Osteocyte (in vitro differentiated cells): ENCODE measurements at places on chromosomes 2 and 18. TPM values are rescaled to one million over a fixed set of nuclear protein-coding genes. Genes with fewer than 3 reads are reported as not detected.

DNMT3A gene
- total RNA-seq, result 80.2 and 85.2 TPM in 2 replicates

RMDN2 gene
- total RNA-seq, result 8.4 and 8.8 TPM in 2 replicates

ERBB4 gene
- total RNA-seq, result 2.5 and 2.8 TPM in 2 replicates

HK2 gene
- total RNA-seq, result 13.8 and 14.1 TPM in 2 replicates

LINC00305 gene
- total RNA-seq, result not detected in 2 replicates

IL36B gene
- not detected in 2 replicates for total RNA-seq

CHRND gene
- total RNA-seq, result not detected in 2 replicates

CNTNAP5 gene
- total RNA-seq, result not detected in 2 replicates

CRACDL gene
- total RNA-seq, result 0.57 and 1.3 TPM in 2 replicates

PLB1 gene
- total RNA-seq, result 0.60 and 0.64 TPM in 2 replicates

TYW5 gene
- 7.4 and 7.9 TPM in 2 replicates for total RNA-seq

NGEF gene
- total RNA-seq, result 0.26 and 0.27 TPM in 2 replicates

PDE11A gene
- total RNA-seq, result 0.05 TPM in 1 of 2 replicates, not detected in the other

OSBPL6 gene
- 3.7 and 3.9 TPM in 2 replicates for total RNA-seq

RRM2 gene
- 28.3 and 33.6 TPM in 2 replicates for total RNA-seq

DNA sequence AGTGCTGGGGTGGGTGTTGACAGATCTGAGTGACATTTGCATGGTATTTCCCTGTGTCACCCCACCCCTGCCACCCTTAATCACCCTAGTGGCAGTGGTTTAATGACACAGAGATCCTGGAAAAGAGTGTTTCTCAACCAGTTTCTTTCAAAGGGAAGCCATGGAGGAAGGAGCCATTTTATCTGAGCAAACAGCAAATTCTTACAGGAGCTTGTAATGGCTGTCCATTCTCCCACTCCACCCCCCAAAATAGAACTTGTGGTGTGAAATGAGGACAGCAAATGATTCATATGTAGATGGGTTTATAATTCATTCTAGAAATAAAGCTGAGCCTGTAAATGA is 51.5 kb downstream of the CDC42EP3 start:
- peaks cover 15% of the 10 kb centered on the region for H3K4me1 ChIP-seq
- H3K4me3 ChIP-seq, result no peak overlapping the region
- no peak overlapping the region for H3K27ac ChIP-seq
- no peaks in the 10 kb centered on the region for H3K27me3 ChIP-seq
- H3K36me3 ChIP-seq, result no peaks in the 10 kb centered on the region

GRCh38 chr18:29874519-29875098 is 1167.9 kb downstream of the DSC3 start:
- H3K27me3 ChIP-seq, result peaks cover 11% of the 10 kb centered on the region
- no peak for DNase-seq
- H3K27ac ChIP-seq, result no peak overlapping the region

DNA sequence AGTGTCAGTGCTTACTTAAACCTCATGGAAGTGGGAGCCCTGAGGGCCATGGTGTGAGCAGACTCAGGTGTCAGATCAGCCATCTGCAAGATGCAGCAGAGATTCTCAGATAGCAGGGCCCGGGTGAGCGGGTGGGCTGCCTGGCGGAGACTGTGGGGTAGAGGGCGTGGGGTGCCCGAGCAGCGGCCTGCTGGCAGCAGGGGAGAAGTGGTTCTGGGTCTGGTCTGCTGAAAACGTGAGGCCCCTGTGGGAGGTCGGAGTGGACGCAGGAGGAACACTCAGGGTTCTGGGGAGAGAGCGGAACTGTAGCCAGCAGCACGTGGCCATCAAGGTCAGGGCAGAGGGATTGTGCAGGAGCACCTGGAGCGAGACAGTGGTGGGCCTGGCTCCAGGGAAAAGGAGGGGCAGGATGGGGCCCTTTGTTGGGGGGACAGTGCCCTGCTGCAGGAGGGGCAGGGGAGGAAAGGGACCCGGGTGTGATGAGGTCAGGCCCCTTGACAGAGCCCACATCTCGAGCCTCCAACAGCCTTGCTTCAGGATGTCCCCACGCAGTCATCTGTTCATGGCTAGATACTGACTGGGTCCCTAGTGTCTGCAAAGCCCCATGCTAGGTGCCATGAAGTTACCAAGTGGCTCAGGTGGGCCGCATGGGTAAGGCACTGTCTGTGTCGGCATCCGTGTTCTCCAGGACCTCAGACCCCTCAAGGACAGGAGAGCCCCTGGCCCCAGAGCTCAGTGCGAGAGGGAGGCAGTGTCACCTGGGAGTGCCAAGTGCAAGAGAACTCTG is 2.7 kb upstream of the ESPNL start:
- peak; percentile 81 for DNase-seq
- no peak overlapping the region for H3K4me3 ChIP-seq
- no peaks in the 10 kb centered on the region for H3K27me3 ChIP-seq
- peaks cover 6% of the 10 kb centered on the region for H3K4me1 ChIP-seq
- no peak overlapping the region for H3K27ac ChIP-seq

DNA sequence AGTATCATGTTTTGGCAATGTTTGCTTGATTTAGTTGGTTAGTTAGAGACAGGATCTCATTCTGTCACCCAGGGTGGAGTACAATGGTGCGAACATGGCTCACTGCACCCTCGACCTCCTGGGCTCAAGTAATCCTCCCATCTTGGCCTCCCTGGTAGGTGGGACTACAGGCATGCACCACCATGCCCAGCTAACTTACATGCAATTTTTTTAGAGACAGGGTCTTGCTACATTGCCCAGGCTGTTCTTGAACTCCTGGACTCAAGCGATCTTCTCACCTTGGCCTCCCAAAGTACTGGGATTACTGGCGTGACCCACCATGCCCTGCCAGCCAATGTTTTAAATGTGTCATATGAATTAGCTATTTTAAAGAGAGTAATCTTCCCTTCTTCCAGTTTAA is 16.3 kb upstream of the CDKL4 start:
- H3K4me1 ChIP-seq, result no peaks in the 10 kb centered on the region
- H3K36me3 ChIP-seq, result peaks cover 38% of the 10 kb centered on the region
- no peak overlapping the region for H3K27ac ChIP-seq
- H3K27me3 ChIP-seq, result no peaks in the 10 kb centered on the region
- no peak overlapping the region for H3K4me3 ChIP-seq

DNA sequence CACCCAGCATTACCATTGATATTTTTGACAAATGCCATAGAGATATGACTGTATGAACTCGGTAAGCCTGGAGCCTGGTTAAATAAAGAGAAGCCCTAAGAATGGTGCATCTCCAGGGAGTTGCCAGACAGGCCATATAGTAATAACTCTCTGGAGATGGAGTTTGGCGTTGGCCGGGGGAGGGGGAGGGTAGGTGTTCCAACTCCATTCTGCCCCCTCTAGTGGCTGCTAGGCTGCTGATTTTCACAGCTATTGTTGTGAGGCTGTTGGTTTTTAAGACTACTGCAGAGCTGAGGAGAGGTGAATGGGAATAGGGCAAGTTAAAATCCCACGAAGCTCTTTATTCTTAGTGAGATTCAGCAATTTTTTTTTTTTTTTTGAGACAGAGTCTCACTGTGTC is 99.9 kb downstream of the GALNT14 start:
- no peaks in the 10 kb centered on the region for H3K4me1 ChIP-seq
- H3K36me3 ChIP-seq, result no peaks in the 10 kb centered on the region
- H3K27ac ChIP-seq, result no peak overlapping the region

- H3K27me3 ChIP-seq, result no peaks in the 10 kb centered on the region
- DNase-seq, result no peak
- no peak overlapping the region for H3K27ac ChIP-seq
- H3K36me3 ChIP-seq, result no peaks in the 10 kb centered on the region
- H3K4me1 ChIP-seq, result peaks cover 21% of the 10 kb centered on the region
Observed at GRCh38 chr2:66867063-66867441, 432.1 kb downstream of the MEIS1 start.

- H3K4me3 ChIP-seq, result peak overlapping the region; percentile 94
- H3K27ac ChIP-seq, result peak overlapping the region; percentile 83
- no peaks in the 10 kb centered on the region for H3K27me3 ChIP-seq
- peaks cover 30% of the 10 kb centered on the region for H3K4me1 ChIP-seq
Observed at GRCh38 chr18:499776-500631, 497 bp downstream of the COLEC12 start.

- no peak overlapping the region for H3K4me3 ChIP-seq
- H3K27ac ChIP-seq, result no peak overlapping the region
- H3K4me1 ChIP-seq, result no peaks in the 10 kb centered on the region
- no peaks in the 10 kb centered on the region for H3K36me3 ChIP-seq
- H3K27me3 ChIP-seq, result no peaks in the 10 kb centered on the region
Observed at GRCh38 chr18:74380916-74381315, 65.3 kb downstream of the C18orf63 start.

- H3K4me1 ChIP-seq, result no peaks in the 10 kb centered on the region
- H3K36me3 ChIP-seq, result no peaks in the 10 kb centered on the region
- no peak overlapping the region for H3K4me3 ChIP-seq
- no peaks in the 10 kb centered on the region for H3K27me3 ChIP-seq
- H3K27ac ChIP-seq, result no peak overlapping the region
Observed at GRCh38 chr2:78895022-78895421, 130.5 kb upstream of the REG3G start.

DNA sequence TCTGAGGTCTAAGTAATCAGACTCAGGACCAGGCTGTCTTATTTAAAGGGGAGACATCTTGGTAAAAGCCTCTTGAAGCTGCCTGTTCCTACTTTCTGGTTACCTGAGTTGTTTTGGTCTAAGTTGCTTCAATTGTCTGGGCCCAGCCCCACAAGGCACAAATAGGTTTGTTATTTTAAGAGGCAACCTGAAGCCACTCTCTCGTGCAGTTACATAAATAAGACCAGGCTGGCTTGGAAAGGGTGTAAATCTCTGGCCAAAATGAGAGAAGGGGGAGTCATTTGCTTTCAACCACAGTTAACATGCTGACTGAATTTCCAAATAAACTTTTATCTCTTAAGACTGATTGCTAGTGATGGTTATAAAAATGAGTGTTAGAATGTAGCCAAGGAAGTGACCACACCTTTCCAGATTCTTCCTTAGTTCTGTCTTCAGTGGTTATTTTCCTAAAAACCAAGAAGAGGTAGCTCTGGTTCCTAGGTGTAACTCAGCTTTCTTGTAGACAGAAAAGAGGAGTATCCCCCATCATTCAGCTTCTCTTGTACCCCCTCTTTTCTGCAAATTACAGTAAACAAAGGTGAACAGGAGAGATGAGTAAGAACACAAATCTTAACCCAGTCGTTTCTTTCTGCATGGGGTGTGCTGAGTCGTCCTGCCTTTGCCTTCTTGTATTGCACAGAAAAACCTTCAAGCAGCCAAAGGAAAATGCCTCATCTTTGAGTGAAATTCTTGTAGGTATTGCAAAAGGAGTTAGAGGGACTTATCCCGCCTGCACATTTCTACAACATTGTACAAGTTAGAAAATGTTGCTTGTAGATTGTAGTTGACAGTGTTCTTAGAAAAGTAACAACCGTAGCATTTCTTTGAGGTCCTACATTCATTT is 161.5 kb upstream of the NT5C1B start:
- no peak overlapping the region for H3K4me3 ChIP-seq
- DNase-seq, result no peak
- H3K27ac ChIP-seq, result no peak overlapping the region
- peaks cover 5% of the 10 kb centered on the region for H3K27me3 ChIP-seq

- no peak for DNase-seq
- H3K27me3 ChIP-seq, result no peaks in the 10 kb centered on the region
- no peak overlapping the region for H3K4me3 ChIP-seq
- H3K4me1 ChIP-seq, result no peaks in the 10 kb centered on the region
- peaks cover 34% of the 10 kb centered on the region for H3K36me3 ChIP-seq
Observed at GRCh38 chr18:10745219-10745618, 219.4 kb downstream of the NAPG start.

GRCh38 chr2:213766465-213766901 is 482.2 kb downstream of the SPAG16 start:
- H3K36me3 ChIP-seq, result no peaks in the 10 kb centered on the region
- H3K4me1 ChIP-seq, result no peaks in the 10 kb centered on the region
- no peak overlapping the region for H3K4me3 ChIP-seq
- H3K27me3 ChIP-seq, result no peaks in the 10 kb centered on the region
- no peak overlapping the region for H3K27ac ChIP-seq

GRCh38 chr18:34998661-34999060 is 42.6 kb upstream of the MAPRE2 start:
- DNase-seq, result no peak
- no peak overlapping the region for H3K27ac ChIP-seq
- peaks cover 4% of the 10 kb centered on the region for H3K36me3 ChIP-seq
- H3K4me1 ChIP-seq, result peaks cover 21% of the 10 kb centered on the region
- H3K4me3 ChIP-seq, result no peak overlapping the region

- H3K4me3 ChIP-seq, result no peak overlapping the region
- H3K36me3 ChIP-seq, result peaks cover 4% of the 10 kb centered on the region
- no peaks in the 10 kb centered on the region for H3K27me3 ChIP-seq
- peak overlapping the region; percentile 92 for H3K27ac ChIP-seq
- peak; percentile 62 for DNase-seq
- H3K4me1 ChIP-seq, result peaks cover 62% of the 10 kb centered on the region
Observed at GRCh38 chr2:127146820-127147502, 40.0 kb upstream of the BIN1 start.

DNA sequence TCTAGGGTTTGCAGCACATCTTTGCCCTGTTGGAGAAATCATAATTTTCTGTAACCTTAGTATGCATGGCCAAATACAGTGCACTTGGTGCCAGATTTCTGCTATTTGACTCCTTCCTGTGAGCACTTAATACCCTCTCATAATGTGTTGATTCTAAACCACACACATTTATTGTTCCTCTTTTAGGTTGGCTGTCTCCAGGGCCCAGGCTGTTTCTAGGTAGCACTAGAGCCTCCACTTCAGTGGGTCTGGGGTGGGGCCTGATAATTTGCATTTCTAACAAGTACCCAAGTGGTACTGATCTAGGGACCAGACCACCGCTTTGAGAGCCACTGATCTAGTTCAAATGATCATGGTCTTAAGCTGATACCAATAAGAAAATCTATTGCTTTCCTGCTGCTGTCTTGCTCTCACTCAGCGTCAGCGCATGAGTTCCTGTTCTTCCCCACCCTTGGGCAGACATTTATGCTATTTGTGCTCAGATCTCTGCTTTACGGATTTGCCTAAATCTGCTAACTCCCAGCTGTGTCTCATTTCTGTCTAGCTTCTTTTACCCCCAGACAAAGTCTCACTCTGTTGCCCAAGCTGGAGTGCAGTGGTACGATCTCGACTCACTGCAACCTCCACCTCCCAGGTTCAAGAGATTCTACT is 7.4 kb downstream of the PTRHD1 start:
- peaks cover 2% of the 10 kb centered on the region for H3K4me1 ChIP-seq
- no peaks in the 10 kb centered on the region for H3K27me3 ChIP-seq
- no peak overlapping the region for H3K4me3 ChIP-seq
- H3K27ac ChIP-seq, result no peak overlapping the region

GRCh38 chr2:215755641-215756345 is 257.6 kb downstream of the MREG start:
- no peaks in the 10 kb centered on the region for H3K36me3 ChIP-seq
- no peak for DNase-seq
- H3K27ac ChIP-seq, result peak overlapping the region; percentile 12

DNA sequence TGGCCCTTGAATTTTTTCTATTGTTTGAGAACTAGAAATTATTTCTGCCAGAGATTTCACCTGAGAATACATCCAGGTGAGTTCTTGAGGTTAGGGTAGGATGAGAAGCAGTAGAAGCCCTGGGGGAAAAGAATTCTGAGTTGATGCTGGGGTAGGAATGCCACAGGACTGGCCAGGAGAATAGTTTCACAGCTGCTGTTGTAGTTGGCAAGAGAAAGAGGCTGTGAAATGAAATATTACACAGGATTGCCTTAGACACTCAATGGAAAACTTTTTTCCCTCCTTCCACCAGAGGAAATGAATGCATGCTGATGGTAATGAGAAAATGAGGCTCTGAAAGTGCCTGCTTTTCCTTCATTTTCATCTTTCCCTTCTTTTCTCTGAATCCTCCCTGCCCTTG is 54.6 kb downstream of the PRKCE start:
- peak overlapping the region; percentile 53 for H3K27ac ChIP-seq
- no peak for DNase-seq
- peaks cover 3% of the 10 kb centered on the region for H3K36me3 ChIP-seq
- H3K4me3 ChIP-seq, result no peak overlapping the region
- peaks cover 12% of the 10 kb centered on the region for H3K4me1 ChIP-seq
